Bronchial smooth muscle cell (primary cell): ENCODE measurements at places on chromosomes 1 and 21. TPM values are rescaled to one million over a fixed set of nuclear protein-coding genes. Genes with fewer than 3 reads are reported as not detected.

Gene S100A12
- not detected in 2 replicates for total RNA-seq

Gene HES4
- 0.43 and 1.1 TPM in 2 replicates for total RNA-seq

Gene BGLAP
- total RNA-seq, result 0.16 and 0.26 TPM in 2 replicates

Gene LDLRAD1
- not detected in 2 replicates for total RNA-seq

Gene SMIM1
- total RNA-seq, result 3.5 and 4.1 TPM in 2 replicates

Gene PTGER3
- 0.47 and 2.6 TPM in 2 replicates for total RNA-seq

Gene NMNAT1
- total RNA-seq, result 15.6 and 18.0 TPM in 2 replicates

Gene LIN28A
- total RNA-seq, result under 0.01 TPM in 1 of 2 replicates, not detected in the other

Gene GOLT1A
- total RNA-seq, result not detected in 2 replicates
